ENCODE measurements at places on chromosomes 12 and 14. TPM values are rescaled to one million over a fixed set of nuclear protein-coding genes. Genes with fewer than 3 reads are reported as not detected.

DNA sequence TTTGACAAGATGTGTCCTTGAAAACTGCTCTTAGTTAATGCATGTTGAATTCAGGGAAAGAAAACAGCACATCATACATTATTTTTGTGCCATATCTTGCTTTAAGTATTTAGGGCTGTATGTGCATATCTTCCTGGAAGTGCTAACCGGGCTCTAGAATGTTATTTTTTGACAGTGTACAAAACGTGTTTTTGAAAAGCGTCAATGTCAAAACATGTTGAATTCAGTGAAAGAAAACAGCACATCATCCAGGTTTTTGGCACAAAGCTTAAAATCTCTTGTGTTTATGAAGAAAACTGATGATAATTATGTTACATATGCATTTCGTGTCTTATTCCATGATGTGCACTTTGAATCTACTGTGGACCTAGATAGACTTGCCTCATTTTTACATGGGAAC, 82.7 kb downstream of the ASCL4 start:
- no peak for DNase-seq

The GALNT8 gene
- total RNA-seq: not detected

The GSC gene
- not detected for total RNA-seq

DNA sequence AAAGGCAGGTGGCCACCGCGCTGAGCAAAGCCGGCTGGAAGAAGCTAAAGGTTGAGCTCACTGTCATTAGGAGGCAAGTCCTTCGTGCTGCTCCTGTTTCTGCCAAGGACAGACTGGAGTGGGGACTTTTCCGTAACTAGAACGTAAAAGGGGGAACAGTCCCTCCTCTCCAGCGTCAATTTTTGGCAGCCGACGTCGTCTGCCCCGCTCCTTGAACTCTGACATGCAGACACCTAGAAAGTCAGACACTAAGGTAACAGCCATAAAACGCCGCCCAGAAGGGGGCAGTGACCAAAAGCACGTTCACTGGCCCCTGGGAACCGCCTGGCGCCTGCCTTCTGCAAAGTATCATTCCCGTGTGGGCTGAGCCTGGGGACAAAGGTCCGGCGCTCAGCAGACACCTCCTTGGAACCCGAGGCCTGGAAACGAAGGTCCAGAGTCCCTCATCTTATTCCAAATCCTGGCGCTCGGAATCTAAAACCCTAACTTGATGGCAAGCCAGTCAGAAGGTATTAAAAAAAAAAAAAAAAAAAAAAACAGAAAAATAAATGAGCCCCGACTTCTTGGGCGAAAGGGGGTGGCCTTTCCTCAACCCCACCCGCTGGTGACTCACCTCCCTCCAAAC, 1.1 kb upstream of the LRP1 start:
- DNase-seq: peak; percentile 36

GRCh38 chr12:968545-968944, 19.1 kb upstream of the RAD52 start:
- no peak for DNase-seq

DNA sequence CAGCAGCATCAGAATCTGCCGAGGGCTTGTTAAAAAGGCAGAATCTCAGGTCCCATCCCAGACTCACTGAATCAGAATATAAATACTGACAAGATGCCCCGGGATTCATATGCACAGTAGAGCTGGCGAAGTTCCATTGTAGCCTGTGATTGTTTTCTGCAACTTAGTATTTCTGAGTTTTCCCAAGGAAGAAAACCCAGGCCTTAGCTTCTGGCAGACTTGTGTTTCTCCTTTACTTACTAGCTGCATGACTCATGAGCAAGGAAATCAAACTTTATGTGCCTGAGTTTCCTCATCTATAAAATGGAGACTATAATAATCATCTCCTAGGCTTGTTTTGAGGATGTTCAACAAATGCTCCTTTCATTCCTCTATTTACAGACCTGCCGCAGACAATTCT, 278.5 kb upstream of the PLEKHG7 start:
- peak; percentile 48 for DNase-seq

DNA sequence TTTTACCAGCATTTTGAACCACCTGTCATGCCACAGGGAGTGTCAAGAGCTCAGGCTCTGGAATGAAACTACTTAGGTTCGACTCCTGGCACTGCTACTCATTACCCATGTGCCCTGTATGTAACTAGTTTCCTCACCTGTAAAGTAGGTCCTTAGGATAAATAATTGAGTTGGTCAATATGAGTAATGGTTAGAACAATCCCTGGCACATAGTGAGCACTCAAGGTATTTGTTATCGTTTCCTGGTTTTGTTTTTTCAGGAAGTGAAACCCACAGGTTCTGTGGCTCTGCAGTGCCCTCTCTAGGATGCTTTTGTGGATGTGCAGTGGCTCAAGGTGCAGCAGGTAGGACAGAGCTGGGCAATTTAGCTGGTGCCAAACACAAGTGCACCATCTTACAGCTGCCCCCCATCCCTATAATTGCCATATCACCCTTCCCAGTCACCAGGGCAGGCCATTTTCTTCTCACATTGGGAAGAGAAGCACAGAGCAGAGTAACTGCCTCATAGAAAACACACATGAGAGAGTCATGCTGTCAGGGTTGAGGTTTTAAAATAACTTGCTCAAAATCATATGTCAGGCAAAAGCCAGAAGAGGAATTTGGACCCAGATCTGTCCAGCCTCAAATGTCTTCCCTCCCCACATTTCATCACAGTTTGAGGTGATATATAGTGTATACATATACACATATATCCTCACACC, 297.5 kb downstream of the RPAP3 start:
- DNase-seq: no peak

DNA sequence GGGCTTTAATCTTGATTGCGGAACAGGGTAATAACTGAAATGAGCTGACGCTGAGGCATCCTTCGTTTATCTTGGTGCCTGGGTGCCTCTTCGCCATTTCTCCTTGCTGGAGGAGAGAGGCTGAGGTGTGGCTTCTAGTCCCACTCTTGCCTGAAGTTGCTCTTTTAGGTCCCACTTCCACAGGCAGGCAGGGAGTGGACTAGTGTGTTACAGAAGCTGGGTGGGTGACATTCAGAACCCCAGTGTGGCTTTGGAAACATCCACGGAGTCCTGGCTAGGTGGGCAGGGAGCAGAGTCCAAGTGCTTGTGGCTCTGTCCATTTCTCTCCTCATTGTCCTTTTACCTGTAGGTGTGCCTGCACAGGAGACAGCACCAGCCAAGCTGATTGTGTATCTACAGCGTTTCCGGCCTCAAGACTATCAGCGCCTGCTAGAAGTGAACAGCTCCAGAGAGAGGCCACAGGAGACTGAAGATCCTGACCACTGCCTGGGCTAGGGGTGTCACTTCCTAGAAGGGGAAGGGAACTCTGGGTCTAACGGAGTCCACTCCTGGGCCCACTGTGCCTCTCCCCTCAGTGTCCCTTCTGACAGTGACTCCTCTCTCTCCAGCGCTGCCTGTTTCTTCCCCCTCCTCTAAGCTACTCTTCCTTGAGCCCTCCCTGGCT, 2.4 kb downstream of the THTPA start:
- no peak for DNase-seq

The AQP2 gene
- total RNA-seq: not detected

DNA sequence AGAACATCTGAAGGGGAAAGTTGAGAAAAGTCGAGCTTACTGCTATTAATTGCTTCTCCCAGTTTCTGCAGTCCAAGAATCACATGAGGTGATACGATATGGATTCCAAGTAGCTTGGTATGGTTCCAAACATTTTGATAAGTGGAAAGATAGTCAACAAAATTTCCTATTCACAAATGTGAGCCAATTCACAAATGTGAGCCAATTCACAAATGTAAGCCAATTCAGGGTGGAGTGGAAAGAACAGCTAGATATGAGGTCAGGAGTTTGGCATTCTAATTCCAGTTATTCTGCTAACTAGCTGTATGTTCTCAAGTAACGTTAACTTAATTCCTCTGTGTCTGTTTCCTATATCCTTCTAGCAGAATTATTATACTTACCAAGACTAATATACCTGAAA, 37.6 kb upstream of the DHRS4 start:
- DNase-seq: no peak

DNA sequence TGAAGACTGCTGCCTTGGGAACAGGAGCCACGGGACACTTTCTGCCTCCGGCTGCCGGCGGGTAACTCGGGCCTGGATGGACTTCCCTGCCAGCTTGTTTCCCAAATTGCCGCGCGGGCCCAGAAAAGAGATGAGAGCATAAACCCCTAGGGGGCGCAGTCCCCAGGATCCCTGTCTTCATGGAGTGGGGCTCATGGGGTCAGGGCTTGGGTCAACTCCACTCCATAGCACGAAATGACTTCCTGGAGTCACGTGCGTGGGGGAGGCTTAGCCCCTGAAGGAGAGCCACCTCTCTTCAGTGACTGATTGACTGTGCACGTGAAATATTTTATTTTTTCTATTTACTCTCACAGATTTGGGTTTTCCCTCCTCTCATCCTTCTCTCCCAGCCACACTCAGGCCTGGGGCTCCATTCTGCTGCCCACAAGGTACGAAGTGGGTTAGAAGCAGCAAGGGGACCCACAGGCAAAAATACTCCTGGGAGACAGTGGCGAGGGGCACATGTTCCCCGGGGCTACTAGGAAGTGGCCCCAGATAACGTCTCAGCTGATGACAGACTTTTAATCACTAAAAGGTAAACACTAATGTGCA, 10.0 kb downstream of the PGF start:
- no peak for DNase-seq

- DNase-seq: no peak
These were observed 1.7 kb downstream of the PPM1H start for GRCh38 chr12:62933220-62933601.

The SYT1 gene
- 3.7 TPM for total RNA-seq

GRCh38 chr12:124024263-124024678, 51.3 kb downstream of the ZNF664 start:
- DNase-seq: peak; percentile 49

DNA sequence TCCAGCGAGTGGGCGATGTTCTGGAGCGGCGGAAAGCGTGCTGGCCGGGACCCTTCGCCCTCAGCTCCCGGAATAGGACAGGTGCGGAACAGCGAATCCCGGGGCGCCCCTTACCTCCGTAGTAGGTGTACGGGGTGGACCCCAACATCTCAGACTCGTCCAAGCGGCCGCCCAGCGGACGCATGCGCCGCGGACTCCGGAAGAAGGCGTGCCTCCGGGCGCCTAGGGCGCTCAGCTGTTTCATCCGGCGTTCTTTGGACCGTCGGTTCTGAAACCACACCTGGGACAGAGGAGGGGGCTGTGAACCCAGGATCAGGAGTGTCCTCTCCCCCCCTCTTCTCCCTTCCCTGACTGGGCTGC, 4.5 kb downstream of the LHX5 start:
- DNase-seq: no peak

The LRIG3 gene
- 7.5 TPM for total RNA-seq

DNA sequence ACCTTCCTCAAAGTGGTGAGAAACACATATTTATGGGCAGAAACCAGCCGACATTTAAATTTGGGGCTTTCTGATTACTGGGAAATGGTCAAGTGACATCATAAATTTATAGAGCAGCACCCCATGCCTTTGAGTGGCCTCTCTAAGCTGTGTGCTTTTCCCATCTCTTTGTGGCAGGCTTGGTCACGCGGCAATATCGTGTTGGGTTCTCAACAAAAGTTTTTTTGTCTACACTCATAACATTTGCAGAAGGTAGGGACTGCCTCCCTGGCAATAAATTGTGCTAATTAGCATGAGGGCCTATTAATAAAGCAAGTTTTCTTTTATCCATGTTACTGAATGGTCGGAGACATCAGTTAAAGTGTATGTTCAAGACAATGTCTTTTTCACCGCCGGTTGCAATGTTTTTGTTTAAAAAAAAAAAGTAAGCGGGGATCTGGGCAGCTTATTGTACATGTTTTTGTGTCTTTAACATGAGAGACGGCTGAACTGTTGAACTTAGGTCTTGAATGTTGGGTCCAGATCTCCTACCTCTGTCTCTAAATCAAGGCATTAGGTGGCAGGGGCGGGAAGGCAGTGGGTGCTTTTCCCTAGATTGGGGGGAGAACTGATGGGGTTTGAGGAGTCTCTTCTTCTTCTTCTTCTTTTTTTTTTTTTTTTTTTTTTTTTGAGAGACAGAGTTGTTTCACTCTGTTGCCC, 193.3 kb downstream of the PHETA1 start:
- DNase-seq: no peak

The NOC4L gene
- total RNA-seq: 22.5 TPM

- no peak for DNase-seq
These were observed 232.9 kb upstream of the CPNE8 start for GRCh38 chr12:39138268-39138667.

- no peak for DNase-seq
These were observed 59.0 kb upstream of the CAPRIN2 start for GRCh38 chr12:30813525-30814294.

DNA sequence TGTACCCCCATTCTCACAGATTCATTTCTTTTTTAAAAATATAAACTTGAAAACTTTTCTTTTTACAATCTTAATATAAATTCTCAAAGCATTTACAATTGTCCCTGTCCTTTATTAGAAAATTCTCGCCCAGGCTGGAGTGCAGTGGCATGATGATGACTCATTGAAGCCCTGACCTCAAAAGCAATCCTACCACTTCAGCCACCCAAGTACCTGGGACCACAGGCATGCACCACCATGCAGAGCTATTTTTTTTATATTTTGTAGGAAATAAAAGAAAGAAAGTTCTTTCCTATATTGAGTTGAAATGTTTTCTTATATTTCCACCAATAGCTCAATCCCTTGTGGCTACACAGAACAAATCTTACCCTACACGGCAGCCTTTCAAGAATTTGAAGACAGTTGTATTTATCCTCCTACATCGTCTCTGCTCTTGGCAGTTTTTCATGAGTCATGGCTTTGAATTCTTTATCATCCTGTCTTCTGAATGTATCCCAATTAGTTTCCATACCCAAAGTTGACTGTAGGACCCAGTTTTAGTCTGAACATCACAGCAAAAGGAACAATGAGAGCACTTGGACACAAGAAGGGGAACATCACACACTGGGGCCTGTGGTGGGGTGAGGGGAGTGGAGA, 52.4 kb downstream of the SYT1 start:
- no peak for DNase-seq

The AMN gene
- not detected for total RNA-seq

GRCh38 chr14:79096811-79097210, 926.6 kb downstream of the NRXN3 start:
- DNase-seq: no peak

Measured in HFFc6 (cell line).